ENCODE measurements at places on chromosomes 7 and 10.

- DNase-seq, result no peak
Observed at GRCh38 chr10:51186361-51186760, 112.1 kb downstream of the PRKG1 start.

GRCh38 chr10:133158756-133159610, 1.0 kb upstream of the KNDC1 start:
- DNase-seq, result no peak

- no peak for DNase-seq
Observed at GRCh38 chr10:68053553-68053952, 21.5 kb downstream of the HERC4 start.

DNA sequence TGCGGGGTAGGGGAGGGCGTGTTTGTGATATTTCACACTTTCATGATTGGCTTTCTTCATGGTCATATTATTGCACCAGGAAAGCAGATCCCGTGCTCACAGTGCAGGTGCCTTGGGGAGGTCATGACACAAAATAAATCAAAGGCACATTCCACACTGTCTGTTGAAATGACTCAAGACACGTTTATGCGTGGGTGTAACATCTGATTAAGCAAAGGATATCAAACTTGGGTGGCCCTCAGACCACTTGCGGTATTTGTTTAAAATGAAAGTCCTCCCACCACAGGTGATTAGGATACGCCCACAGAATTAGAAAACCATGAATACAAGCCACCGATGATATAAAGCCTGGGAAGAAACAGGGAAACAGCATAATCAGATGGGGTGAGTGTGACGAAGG, 51.1 kb downstream of the SVIL start:
- DNase-seq, result no peak

- DNase-seq, result no peak
Observed at GRCh38 chr7:134378562-134378961, 61.8 kb upstream of the SLC35B4 start.

GRCh38 chr7:43750016-43750887, 8.2 kb upstream of the BLVRA start:
- no peak for DNase-seq

- no peak for DNase-seq
Observed at GRCh38 chr10:125533866-125534265, 149.1 kb downstream of the TEX36 start.

- no peak for DNase-seq
Observed at GRCh38 chr7:135390829-135391228, 119.1 kb downstream of the CNOT4 start.

- DNase-seq, result no peak
Observed at GRCh38 chr10:49367600-49367999, 28.3 kb downstream of the DRGX start.

- DNase-seq, result peak; percentile 42
Observed at GRCh38 chr10:62610649-62611229, 193.8 kb upstream of the ADO start.

GRCh38 chr10:12973149-12973718, 28.3 kb downstream of the CCDC3 start:
- no peak for DNase-seq

DNA sequence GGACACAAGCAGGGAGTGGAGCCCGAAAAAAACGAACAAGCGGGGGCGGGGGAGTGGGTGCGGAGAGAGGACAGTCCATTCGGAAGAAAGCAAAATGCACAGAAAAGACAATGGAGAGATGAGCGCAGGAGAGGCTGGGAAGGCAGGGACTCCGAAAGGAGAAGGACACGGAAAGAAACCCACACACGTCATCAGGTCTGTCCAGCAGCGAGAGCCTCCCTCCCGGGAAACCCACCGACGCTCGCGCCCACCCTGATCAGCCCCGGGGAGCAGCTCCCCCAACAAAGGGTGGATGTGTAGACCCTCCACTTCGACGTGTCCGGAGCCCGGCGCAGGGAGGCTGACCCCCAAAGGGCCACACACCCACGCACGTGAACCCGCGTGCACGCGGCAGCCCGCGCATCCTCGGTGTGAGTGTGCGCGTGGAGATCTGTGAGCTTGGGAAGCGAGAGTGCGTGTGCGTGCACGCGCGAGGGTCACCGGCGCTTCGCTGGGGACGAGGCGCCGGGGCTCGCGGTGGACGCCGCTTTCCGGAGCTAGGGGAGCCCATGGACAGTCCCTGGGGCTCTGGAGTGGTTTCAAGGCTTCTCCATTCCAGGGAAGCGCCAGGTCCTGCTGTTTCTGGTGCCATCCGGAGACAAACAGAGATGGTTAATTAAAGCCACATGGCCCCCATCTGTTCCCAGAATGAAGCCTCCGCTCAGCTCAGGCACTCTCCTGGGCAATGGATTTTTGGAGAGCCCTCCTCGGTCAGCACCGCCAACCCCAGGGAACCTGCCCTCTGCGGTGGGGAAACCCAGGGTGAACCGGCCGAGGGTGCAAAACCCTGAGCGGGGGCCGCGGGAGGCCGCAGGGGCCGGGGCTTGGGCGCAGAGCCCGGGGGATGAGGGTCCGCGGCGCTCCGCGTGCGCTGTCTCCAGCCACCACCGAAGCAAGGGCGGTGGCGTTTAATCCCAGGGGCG, 916 bp downstream of the LAMB1 start:
- no peak for DNase-seq

- DNase-seq, result no peak
Observed at GRCh38 chr7:50400114-50400513, 50.0 kb downstream of the FIGNL1 start.

GRCh38 chr10:67603701-67604100, 92.3 kb downstream of the CTNNA3 start:
- no peak for DNase-seq

DNA sequence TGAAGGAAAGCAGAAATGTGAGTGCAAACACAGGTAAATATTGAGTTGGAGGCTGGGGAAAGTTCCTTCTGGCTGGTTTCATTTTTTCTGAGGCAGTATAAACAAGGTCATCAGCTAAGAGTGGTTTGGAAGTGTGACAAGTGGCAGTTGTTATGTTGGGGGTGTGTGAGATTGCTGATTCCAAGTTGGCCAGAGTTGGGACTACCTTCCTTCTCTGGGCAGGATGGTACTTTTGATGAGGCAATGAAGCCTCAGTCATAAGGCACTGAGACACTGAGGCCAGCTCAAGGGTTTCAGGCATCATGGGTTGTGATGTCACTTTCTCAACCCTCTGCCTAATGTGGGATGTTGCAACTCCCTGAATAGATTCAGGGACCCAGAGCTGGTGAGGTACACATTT, 8.2 kb upstream of the PTTG1IP2 start:
- no peak for DNase-seq

GRCh38 chr10:25046641-25047040, 30.2 kb downstream of the THNSL1 start:
- DNase-seq, result no peak

- DNase-seq, result no peak
Observed at GRCh38 chr7:41973202-41973730, 263.7 kb downstream of the GLI3 start.

GRCh38 chr10:101934686-101935305, 91.2 kb upstream of the KCNIP2 start:
- no peak for DNase-seq

- DNase-seq, result no peak
Observed at GRCh38 chr10:126437635-126438406, 49.5 kb upstream of the ADAM12 start.

GRCh38 chr10:92719991-92720830, 30.5 kb downstream of the HHEX start:
- DNase-seq, result no peak

All from stimulated activated CD8-positive, alpha-beta memory T cell treated with anti-CD3 and anti-CD28 coated beads, Interleukin-12 subunit alpha, Interleukin-12 subunit beta, amount 100 ng/mL, for 1 hour (primary cell).